Stimulated activated CD8-positive, alpha-beta memory T cell treated with anti-CD3 and anti-CD28 coated beads, Interleukin-2, amount 100 ng/mL, for 48 hours (primary cell): ENCODE measurements at places on chromosomes 4 and X.

- no peak for DNase-seq
Measured at GRCh38 chr4:141220271-141220670, 424 bp upstream of the ZNF330 start.

GRCh38 chrX:65644621-65645289, 22.7 kb upstream of the MSN start:
- DNase-seq = no peak

- DNase-seq = no peak
Measured at GRCh38 chrX:106951230-106951629, 31.0 kb downstream of the CLDN2 start.

- DNase-seq = no peak
Measured at GRCh38 chr4:110886856-110887255, 264.0 kb upstream of the PITX2 start.

- DNase-seq = no peak
Measured at GRCh38 chrX:14598330-14598729, 69.0 kb downstream of the GLRA2 start.

- no peak for DNase-seq
Measured at GRCh38 chrX:18956303-18957032, 27.4 kb downstream of the PHKA2 start.

GRCh38 chr4:94127707-94128328, 79.8 kb upstream of the SMARCAD1 start:
- DNase-seq = no peak

DNA sequence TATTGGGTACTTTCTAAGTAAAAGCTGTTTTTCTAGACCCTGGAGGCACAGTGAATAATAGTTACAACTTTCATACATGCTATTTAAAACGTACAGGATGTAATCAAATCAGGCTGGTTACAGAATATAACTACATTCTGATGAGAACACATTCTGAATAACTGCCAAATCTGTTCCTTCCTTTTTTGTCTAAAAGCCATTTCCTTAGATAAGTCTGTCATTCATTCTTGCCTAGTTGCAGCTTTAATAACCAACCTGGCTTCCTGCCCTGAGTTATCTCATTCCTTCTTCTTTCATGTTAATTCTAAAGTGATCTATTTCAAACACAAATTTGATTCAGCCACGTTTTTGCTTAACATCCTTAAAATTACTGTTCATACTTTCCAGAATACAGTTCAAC, 189.7 kb upstream of the ITM2A start:
- no peak for DNase-seq

GRCh38 chr4:10185518-10186227, 69.1 kb upstream of the WDR1 start:
- no peak for DNase-seq

DNA sequence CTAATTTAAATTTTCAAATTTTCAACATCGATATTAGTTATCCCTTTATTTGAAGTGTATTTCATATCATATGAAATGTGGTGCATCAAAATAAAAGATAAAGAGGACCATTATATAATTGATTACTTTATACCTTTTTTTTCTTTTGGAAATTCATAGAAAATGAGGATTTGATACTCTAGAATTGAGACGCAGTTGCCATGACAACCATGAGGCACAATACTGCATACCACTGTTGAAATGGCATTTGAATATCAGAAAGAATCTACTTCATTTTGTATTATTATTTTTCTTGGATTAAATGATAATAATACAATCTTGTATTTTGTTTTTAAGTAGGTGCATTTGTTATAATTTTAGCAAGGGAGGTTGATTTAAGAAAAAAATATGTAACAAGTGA, 323.1 kb downstream of the PCDH18 start:
- no peak for DNase-seq

DNA sequence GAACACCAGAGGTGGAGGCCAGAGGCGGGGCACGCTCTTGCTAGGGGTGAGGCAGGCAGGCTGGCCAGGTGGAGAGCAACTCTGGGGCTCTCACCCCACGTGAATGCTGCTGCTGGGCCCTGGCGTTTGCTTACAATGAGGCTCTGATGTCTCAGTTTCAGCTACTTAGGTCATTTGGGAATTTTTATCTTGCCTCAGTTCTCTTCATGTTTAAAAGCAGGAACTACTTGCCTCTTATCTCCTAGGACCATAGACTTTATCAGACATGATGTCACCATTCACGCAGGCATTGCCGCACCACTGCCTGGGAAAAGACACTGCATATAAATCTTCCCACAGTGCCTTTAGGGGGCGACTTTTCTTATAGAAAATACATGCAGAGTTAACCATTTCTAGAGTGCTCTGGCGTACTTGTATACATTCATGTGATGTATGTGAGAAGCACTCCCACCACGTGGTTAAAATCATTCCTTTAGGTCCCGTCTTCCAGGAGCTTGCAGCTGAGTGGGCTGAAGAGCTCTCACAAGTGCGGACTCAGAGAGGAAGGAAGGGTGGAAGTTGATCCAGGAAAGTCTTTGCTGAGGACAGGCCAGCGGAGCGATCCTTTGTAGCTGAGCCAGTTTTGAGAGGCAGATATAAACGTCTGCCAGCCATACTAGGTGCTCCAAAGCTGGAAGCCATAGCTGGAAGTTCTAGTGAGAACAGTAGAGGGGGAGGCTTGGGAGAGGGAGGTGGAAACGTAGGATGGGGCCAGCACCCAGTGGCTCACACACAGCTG, 84.3 kb upstream of the CLDN34 start:
- DNase-seq = no peak

DNA sequence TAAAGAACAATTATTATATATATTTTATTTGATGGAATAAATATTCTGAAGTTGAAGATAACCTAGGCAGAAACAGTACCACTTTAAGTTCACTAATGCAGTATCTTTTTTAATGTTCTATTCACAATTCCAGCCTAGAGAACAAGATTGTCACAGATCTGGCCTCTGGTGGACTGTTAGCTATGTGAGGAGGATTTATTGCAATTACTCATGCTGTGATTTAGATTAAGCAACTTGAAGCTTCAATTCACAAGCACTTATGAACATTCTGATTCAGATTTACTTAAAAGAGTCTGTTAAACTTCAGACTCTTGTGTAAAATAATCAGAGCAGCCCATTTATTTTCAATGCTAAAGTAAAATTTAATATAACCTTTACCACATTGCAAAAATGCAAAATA, 1489.8 kb downstream of the STIM2 start:
- DNase-seq = no peak

DNA sequence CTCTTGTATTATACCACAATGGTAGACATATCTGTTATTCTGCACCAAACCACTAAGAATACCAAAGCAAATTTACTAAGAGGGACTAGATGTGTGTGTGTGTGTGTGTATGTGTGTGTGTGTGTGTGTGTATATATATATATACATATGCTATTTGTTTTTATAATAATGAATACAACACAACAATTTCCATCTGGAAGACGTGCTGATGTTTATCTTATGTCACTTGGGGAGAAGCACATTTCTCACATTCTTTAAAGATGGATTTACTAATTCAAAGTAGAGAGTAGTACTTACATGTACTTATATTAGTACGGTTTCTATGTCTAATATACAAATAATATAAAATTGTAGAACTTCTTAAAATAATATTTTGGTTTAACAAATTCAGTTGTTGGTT, 52.0 kb downstream of the EDNRA start:
- no peak for DNase-seq

- no peak for DNase-seq
Measured at GRCh38 chrX:4550018-4550417, 836.6 kb upstream of the PRKX start.

DNA sequence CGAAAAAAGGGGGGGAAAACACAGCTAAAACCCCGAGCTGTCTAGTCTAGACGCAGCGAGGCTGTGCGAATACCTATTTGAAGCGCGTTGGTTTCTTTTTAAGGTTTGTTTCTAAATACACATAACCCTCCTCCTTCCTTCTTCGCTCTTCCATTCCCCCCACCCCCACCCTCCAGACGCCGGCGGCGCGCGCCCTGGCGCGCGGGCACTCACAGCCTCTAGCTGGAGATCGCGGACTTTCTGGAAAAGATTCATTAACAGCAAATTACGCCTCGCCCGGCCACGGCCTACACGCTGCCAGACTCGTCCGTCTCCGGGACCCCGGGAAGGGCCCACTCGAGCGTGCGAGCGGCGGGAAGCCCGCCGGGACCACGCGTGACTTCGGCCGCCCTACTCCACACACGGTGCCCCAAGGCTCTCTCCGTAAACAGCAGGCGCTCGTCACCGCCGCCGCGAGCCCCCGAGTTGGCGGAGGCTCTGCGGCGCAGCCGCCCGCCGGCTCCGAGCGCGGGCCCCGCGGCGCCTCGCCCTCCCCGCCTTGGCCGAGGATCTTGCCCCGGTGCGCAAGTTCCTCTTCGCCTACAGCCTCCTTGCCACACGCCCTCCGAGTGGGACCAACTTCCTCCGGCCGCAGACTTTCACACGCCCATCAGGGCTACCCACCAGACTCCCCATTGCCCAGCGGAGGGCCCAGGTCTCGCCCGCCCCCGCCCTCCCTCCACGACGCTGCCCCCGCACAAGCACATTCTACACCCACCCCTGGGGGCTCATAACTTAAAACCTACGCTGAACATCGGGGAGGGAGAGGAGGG, 2.0 kb downstream of the BCOR start:
- no peak for DNase-seq

- DNase-seq = no peak
Measured at GRCh38 chr4:176193126-176193525, 2.3 kb downstream of the SPATA4 start.

GRCh38 chr4:118816538-118817177, 19.3 kb downstream of the SEC24D start:
- no peak for DNase-seq

DNA sequence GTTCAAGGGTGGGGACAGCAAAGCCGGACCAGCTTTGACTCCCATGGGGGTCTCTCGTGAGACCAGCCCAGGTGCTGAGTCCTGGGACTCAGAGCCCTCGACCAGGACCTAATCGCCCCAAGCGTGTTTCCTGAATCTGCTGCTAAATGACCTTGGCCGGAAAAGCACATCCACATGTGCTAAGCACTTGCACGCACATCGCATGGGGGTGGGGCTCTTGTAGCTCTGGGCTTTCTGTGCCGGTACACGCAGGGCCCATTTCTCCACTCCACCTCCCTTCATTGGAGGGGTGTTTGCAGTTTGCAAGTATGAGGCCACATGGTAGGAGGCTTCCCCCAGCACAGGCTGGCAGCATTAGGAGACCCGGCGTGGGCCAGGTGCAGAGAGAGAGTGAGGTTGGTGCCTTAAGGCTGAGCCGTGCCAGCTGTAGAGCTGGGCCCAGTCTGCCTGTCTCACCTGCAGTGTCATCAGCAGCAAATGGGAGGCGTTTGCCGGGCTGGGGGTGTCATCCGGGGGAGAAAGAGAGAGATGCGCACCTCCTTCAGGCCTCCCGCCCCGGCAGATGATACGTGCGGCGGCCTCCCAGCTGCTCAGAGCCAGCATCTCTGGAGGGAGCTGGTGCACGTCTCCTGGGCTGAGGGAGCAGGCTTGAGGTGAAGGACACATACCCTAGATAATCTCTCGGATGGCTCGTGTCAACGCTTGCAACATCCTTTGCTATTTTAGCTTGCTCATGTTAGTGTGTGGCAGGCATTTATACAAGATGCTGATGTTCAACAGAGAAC, 45.2 kb upstream of the CLCN4 start:
- peak; percentile 38 for DNase-seq

DNA sequence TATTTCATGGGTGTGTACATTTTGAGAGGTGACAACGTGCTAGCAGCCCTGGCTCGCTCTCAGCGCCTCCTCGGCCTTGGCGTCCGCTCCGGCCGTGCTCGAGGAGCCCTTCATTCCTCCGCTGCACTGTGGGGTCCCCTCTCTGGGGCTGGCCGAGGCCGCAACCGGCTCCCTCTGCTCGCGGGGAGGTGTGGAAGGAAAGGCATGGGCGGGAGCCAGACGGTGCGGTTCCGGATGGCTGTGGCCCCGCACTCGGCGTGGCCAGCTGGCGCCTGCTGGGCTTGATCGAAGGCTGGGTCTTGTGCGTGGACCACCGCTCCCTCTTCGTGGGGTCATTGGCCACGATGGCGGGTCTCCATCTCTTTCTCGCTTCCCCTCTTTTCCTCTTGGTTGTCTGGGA, 17.2 kb upstream of the SFRP2 start:
- no peak for DNase-seq

DNA sequence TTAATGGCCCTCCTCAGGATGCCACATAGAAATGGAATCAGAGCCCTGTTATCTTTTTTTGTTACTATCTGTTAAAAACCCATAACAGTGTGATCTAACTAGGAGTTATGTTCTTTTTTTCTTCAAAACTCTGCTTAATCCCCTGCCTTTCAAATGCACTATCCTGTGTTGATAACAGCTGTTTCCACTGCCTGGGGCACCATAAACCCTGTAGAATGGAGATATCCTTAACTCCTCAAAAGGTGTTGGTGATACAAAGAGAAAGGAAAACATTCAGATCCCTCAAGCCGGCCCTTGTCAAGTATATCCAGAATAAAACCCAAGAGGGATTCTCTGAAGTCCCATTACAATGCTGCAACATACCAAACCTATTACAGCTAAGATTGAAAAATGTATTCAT, 108.6 kb downstream of the ACTRT1 start:
- DNase-seq = no peak

- no peak for DNase-seq
Measured at GRCh38 chr4:177001271-177002175, 208.8 kb upstream of the VEGFC start.

- no peak for DNase-seq
Measured at GRCh38 chr4:16588651-16589050, 309.8 kb downstream of the LDB2 start.
